Uterus (tissue), 4 donors: ENCODE measurements at places on chromosomes 4 and X. TPM values are rescaled to one million over a fixed set of nuclear protein-coding genes. Genes with fewer than 3 reads are reported as not detected.

GRCh38 chr4:80173841-80174240 is 23.5 kb upstream of the PRDM8 start:
- no peak overlapping the region for H3K27ac ChIP-seq
- H3K4me1 ChIP-seq = no peaks in the 10 kb centered on the region
- no peaks in the 10 kb centered on the region for H3K36me3 ChIP-seq
- H3K27me3 ChIP-seq = no peaks in the 10 kb centered on the region
- no peak overlapping the region for H3K4me3 ChIP-seq

GRCh38 chrX:108091264-108091877 is at the start of the genes ATG4A and PSMD10:
Gene ATG4A (plus strand): TSS chrX:108091778. CDS start chrX:108091827, 49 bp downstream.
Gene PSMD10 (minus strand): TSS chrX:108091542. CDS start chrX:108091520, 22 bp downstream.
- no peaks in the 10 kb centered on the region for H3K27me3 ChIP-seq
- H3K4me1 ChIP-seq = no peaks in the 10 kb centered on the region
- DNase-seq = peak; percentile 89
- peak within 1 kb of the TSS; percentile 75 for H3K27ac ChIP-seq
- no peaks in the 10 kb centered on the region for H3K36me3 ChIP-seq

- H3K36me3 ChIP-seq = no peaks in the 10 kb centered on the region
- no peak for DNase-seq
- H3K4me1 ChIP-seq = no peaks in the 10 kb centered on the region
- no peak overlapping the region for H3K4me3 ChIP-seq
- no peak overlapping the region for H3K27ac ChIP-seq
These were observed 23.9 kb downstream of the STIM2 start for GRCh38 chr4:26884486-26884988.

- no peak overlapping the region for H3K27ac ChIP-seq
- DNase-seq = no peak
- no peaks in the 10 kb centered on the region for H3K36me3 ChIP-seq
- H3K4me3 ChIP-seq = no peak overlapping the region
These were observed 53.9 kb upstream of the RPS6KA3 start for GRCh38 chrX:20320461-20321159.

DNA sequence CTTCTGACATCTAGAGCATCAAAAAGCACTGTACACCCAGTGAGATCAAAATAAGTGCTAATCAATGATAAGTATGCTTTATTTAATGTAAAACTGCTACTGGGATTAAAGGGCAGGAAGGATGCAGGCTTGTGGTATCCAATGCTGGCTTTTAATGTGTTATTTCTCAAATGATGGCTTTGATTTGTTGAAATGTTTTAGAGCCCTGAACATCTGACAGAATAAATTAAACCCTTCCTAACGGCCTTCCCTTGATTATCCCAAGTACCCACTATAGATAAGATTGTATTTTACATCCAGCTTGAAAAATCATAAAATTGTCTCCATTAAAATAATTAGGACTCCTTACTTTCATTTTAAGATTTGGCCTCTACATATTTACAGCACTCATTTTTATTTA is 382.9 kb downstream of the HNRNPD start:
- DNase-seq = no peak
- no peak overlapping the region for H3K4me3 ChIP-seq
- no peaks in the 10 kb centered on the region for H3K36me3 ChIP-seq
- no peaks in the 10 kb centered on the region for H3K4me1 ChIP-seq
- H3K27me3 ChIP-seq = no peaks in the 10 kb centered on the region
- H3K27ac ChIP-seq = no peak overlapping the region

- no peaks in the 10 kb centered on the region for H3K36me3 ChIP-seq
- no peaks in the 10 kb centered on the region for H3K4me1 ChIP-seq
- H3K27ac ChIP-seq = no peak overlapping the region
- no peaks in the 10 kb centered on the region for H3K27me3 ChIP-seq
These were observed 227.7 kb downstream of the C4orf33 start for GRCh38 chr4:129323658-129324057.

- DNase-seq = no peak
- no peaks in the 10 kb centered on the region for H3K4me1 ChIP-seq
- H3K4me3 ChIP-seq = no peak overlapping the region
- H3K27me3 ChIP-seq = no peaks in the 10 kb centered on the region
- no peaks in the 10 kb centered on the region for H3K36me3 ChIP-seq
These were observed 1.9 kb downstream of the NALF2 start for GRCh38 chrX:69505772-69506616.

GRCh38 chr4:71532407-71532806 is 193.6 kb downstream of the SLC4A4 start:
- H3K27me3 ChIP-seq = no peaks in the 10 kb centered on the region
- DNase-seq = no peak
- no peak overlapping the region for H3K27ac ChIP-seq
- no peak overlapping the region for H3K4me3 ChIP-seq
- no peaks in the 10 kb centered on the region for H3K4me1 ChIP-seq

DNA sequence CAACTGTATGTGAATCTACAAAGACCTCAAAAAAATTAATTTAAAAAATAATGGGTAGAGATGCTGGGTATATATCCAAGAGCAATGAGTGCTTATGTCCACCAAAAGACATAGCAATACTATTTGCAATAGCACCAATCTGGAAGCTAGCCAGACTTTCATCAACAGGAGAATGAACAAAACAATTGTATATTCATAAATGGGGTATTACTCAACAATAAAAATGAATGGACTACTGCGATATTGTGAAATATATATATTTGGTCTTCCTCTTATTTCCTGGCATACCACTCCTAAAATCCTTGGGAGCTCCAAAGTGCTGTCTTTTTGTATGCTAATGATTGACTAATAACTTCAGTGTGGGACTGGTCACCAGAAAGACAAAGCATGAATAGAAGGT is 77.5 kb downstream of the MSN start:
- no peak for DNase-seq
- no peaks in the 10 kb centered on the region for H3K4me1 ChIP-seq
- H3K4me3 ChIP-seq = no peak overlapping the region
- H3K36me3 ChIP-seq = no peaks in the 10 kb centered on the region

- no peak overlapping the region for H3K4me3 ChIP-seq
- H3K27me3 ChIP-seq = no peaks in the 10 kb centered on the region
- H3K36me3 ChIP-seq = no peaks in the 10 kb centered on the region
- no peaks in the 10 kb centered on the region for H3K4me1 ChIP-seq
- H3K27ac ChIP-seq = no peak overlapping the region
These were observed 30.6 kb downstream of the PCDH19 start for GRCh38 chrX:100379388-100379986.

DNA sequence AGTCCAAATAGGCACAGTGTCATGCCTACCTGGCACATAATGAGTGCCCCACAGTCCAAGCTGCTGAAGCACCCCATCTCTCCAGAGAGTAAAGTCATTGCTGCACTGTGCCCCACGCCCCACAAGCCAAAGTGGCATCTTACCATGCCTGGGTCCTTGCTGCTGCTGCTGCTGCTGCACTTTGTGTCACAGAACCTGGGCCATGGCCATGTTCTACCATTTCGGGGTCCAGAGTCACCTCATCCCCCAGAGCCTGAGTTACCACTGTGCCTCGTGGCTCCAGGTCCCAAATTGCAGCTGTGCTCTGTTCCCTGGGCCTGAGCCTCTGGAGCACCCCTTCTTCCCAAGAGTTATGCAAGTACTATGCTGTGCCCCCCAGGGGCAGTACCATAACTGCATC is 40.5 kb downstream of the SLC10A7 start:
- H3K27ac ChIP-seq = no peak overlapping the region
- H3K27me3 ChIP-seq = no peaks in the 10 kb centered on the region
- no peak overlapping the region for H3K4me3 ChIP-seq
- no peak for DNase-seq
- no peaks in the 10 kb centered on the region for H3K36me3 ChIP-seq

DNA sequence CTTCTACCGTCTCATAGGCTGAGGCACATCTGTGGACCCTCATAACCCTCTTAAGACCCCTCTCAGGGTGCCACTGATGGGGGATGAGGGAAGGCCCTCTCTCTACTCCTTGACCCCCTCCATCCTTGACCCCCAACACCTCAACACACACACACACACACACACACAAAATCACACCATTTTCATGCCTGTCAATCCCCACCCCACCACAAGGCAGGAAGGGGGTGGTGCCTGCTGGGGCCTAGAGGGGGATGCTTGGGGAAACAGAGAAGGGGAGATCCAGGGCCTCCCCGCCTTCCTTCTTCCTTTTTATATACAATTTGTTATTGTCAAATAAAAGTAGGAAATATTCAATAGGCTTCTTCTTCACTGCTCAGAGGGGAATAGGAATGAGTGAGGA is 1.2 kb upstream of the EBP start:
- no peaks in the 10 kb centered on the region for H3K4me1 ChIP-seq
- no peak for DNase-seq
- no peak overlapping the region for H3K27ac ChIP-seq
- H3K36me3 ChIP-seq = no peaks in the 10 kb centered on the region

- H3K4me1 ChIP-seq = no peaks in the 10 kb centered on the region
- no peaks in the 10 kb centered on the region for H3K27me3 ChIP-seq
- no peak overlapping the region for H3K4me3 ChIP-seq
- no peaks in the 10 kb centered on the region for H3K36me3 ChIP-seq
- no peak overlapping the region for H3K27ac ChIP-seq
These were observed 36.6 kb upstream of the DDX53 start for GRCh38 chrX:22963196-22963595.

GRCh38 chr4:62053974-62054373 is 853.8 kb downstream of the ADGRL3 start:
- H3K27me3 ChIP-seq = no peaks in the 10 kb centered on the region
- no peak overlapping the region for H3K4me3 ChIP-seq
- no peak for DNase-seq
- no peaks in the 10 kb centered on the region for H3K36me3 ChIP-seq
- no peaks in the 10 kb centered on the region for H3K4me1 ChIP-seq

DNA sequence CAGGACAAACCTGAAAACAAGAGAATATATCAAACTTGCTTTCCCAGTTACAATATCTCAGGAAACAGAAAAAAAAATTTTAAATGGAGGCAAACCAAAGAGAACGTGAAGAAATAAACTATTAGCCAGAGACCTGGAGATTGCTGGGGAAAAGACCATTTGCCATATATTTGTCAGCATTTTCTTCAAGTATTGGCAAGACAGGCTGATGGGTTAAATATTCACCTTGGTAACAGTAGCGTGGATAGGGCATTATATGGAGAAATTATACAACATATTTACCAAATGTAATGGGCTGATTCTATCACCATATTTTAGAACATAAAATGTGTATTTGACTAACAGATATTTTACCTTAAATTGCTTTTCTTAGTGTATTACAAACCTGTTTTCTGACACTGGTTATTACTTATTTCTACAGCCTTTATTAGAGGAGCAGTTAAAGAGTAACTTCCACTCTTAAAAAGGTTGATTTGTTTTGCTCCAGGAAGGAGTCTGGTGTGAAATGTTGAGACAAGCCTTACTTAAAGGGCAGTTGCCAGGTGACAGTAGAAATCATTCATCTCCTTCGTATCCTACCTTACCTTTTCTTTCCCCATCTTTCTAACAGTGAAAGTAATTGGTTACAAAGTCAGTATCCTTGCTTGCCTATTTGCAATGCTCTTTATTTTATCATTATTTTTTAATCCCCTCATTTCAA is 575.5 kb downstream of the GBA3 start:
- no peaks in the 10 kb centered on the region for H3K36me3 ChIP-seq
- DNase-seq = no peak
- H3K4me1 ChIP-seq = no peaks in the 10 kb centered on the region
- no peak overlapping the region for H3K27ac ChIP-seq

DNA sequence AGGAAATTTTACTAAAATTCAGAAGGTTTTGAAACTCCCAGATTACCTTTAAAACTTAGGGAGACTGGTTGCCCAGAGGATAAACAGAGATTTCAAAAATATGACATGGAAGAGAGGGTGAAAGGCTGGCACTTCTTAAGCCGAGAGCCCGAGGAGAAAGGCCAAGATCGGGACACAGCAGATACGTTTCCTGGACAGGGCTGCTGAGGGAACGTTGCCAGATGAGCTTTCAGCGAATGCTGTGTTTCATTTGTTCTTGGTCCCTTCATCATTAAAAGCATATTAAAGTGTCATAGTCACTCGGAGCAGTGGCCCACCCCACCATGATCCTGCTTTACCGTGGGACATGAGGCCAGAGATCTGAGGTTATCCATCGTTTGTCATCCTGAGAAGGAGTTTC is 37.9 kb upstream of the STOX2 start:
- no peaks in the 10 kb centered on the region for H3K4me1 ChIP-seq
- no peaks in the 10 kb centered on the region for H3K36me3 ChIP-seq
- no peaks in the 10 kb centered on the region for H3K27me3 ChIP-seq
- no peak for DNase-seq
- no peak overlapping the region for H3K27ac ChIP-seq
- H3K4me3 ChIP-seq = no peak overlapping the region

DNA sequence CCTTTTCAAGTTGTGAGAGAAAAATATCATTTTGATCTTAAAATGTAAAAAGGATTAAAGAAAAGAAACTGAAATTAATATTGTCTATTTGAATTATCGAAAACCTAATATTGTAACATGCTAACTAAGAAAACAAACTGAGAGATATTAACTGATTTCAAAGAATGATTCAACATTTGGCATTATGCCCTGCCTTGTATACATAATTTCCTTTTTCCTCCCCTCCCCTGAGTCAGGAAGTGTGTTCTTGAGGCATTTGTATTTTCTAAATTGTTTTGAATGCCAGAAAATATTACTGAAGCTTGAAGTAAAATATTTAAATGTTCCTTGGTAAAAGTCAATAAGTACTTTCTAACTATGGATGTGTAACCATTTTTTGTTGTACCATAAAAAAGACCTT is 49.4 kb downstream of the RPS6KA3 start:
- peak overlapping the region; percentile 65 for H3K27ac ChIP-seq
- no peaks in the 10 kb centered on the region for H3K36me3 ChIP-seq
- no peaks in the 10 kb centered on the region for H3K27me3 ChIP-seq
- no peak overlapping the region for H3K4me3 ChIP-seq
- H3K4me1 ChIP-seq = no peaks in the 10 kb centered on the region

DNA sequence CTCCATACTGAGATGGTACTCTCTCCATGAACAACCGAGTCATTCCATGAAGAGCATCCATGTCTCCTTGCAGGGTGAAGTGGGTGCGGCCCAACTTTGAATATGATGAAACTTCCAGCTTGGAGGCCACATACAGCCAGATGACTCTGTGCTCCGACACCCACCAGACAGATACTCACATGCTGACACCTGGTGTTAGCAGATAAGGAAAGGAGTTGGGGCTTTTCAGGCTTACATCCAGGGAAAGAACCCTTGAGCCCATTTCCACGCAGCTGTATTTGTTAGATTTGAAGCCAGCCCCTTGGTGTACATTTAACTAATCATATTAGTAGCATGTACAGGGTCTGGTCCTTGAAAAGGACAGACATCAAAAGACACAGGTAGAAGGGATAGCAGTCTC is 62.1 kb upstream of the PRRG3 start:
- no peak overlapping the region for H3K27ac ChIP-seq
- H3K4me1 ChIP-seq = no peaks in the 10 kb centered on the region
- no peak overlapping the region for H3K4me3 ChIP-seq
- H3K27me3 ChIP-seq = no peaks in the 10 kb centered on the region
- DNase-seq = no peak

GRCh38 chr4:37983951-37984350 is 23.8 kb downstream of the PTTG2 start:
- H3K4me3 ChIP-seq = no peak overlapping the region
- no peaks in the 10 kb centered on the region for H3K27me3 ChIP-seq
- peaks cover under 1% of the 10 kb centered on the region for H3K4me1 ChIP-seq
- no peak for DNase-seq

PRDM8 gene
- 4.5 TPM for total RNA-seq

ATP2B3 gene
- 3.5 TPM for total RNA-seq

CENPVL1 gene
- total RNA-seq = not detected

ADAM29 gene
- not detected for total RNA-seq

HERC5 gene
- 7.4 TPM for total RNA-seq

RAB33A gene
- 1.5 TPM for total RNA-seq

GATA1 gene
- not detected for total RNA-seq

ZDHHC15 gene
- 0.29 TPM for total RNA-seq

ETFDH gene
- 25.1 TPM for total RNA-seq

OPN1MW2 gene
- total RNA-seq = not detected

COL4A5 gene
- 129 TPM for total RNA-seq

KCND1 gene
- total RNA-seq = not detected

ALB gene
- total RNA-seq = 5.0 TPM

KLHL13 gene
- total RNA-seq = 155 TPM
